ENCODE measurements at places on chromosomes 4 and X.

DNA sequence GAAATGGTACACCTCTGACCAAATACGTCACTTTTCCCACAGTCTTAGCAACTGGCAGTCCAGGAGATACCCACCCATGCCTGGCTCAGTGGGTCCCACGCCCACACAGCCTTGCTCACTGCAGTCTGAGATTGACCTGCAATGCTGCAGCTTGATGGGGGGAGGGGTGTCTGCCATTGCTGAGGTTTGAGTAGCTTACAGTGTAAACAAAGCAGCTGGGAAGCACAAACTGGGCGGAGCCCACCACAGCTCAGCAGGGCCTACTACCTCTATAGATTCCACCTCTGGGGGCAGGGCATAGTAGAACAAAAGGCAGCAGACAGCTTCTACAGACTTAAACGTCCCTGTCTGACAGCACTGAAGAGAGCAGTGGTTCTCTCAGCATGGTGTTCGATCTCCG is 52.7 kb downstream of the AMER1 start:
- DNase-seq, result no peak

GRCh38 chrX:105462186-105462585 is 241.7 kb upstream of the TEX13A start:
- DNase-seq, result peak; percentile 66

DNA sequence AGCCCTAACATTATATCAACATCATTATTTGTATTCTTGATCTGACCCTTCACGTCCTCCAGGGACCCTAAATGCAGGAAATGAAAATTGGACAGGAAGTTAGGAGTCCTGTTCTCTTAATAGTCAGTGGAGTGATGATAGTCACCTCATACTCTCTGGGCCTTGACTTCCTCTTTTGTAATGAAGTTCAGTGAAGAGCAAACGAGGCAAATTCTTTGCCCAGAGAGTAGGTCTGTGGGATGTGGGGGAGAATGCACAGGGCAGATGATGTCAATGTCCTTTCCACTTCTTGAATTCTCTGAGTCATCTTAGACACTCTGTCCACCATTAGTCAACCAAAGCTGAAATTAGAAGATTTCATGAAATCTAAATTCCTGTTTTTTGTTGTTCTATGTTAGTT is 17.1 kb upstream of the GPRIN3 start:
- peak; percentile 16 for DNase-seq

DNA sequence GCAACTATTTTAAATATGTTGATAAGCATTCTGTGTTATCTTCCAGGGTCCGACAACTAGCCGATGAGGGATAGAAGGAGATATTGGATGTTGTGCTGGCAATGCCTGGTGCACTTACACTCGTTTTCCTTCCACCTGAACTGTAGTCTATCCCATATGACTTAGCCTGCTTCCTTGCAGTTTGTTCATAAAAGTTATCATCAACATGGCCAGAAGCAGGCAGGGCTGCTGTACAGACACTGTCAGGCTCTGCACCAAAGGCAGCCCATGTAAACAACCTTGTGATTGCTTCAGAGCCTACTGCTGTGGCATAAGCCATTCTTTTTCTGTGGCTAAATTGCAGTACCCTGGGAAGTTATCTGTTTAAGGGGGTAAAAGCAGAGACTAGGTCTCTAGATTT is 1.6 kb downstream of the MAPK10 start:
- no peak for DNase-seq

DNA sequence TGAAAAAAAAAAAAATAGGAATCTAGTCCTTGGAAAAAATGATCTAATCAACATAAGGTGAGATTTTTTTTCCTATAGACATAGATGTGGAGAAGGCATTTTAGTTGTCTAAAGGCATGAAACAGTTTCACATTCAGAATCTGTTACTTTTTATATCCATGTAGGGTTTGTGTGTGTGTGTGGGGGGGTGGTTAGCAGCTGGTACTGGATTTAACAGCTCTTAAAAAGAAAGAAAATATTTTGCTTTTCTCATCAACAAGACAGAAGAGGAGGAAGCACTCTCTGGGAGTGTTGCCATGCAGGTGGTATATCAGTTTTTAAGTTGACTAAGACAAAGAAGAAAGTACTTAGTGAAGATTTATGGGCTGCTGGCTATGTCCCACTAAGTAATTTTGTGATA is 122.3 kb downstream of the VCX3B start:
- DNase-seq, result no peak

DNA sequence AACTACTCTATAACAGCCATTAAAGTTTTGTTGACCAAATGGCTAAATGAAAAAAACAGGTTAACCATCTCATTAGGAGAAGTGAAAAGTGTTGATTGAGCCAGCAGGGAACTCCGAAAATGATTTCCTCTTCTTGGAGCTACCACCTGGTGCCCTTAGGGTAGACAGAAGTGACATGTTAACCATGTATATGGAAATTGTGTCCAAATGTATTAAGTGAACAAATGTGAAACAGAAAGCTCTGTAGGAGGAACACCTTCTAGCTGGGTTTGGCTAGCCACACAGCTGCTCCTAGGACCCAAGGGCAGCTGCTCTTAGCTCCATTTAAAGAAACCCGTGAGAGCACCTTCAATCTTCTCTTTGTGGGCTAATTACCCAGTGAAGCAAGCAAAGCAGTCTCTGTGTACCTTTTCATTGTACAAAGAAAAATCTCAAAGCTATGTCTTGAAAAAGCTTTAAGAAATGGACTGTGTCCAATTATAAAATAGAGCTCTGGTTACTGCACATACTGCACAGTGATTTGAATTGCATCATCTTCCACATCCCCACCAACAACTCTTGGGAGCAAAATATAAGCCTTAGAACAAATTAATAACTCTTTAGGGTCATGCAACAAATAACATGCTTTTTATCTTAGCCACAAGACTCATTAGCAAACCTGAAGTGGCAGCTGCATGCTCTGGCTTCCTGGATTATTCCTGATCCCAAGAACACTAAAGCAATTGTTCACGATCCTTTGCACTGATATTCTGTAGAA is 59.2 kb upstream of the PARM1 start:
- DNase-seq, result peak; percentile 4

DNA sequence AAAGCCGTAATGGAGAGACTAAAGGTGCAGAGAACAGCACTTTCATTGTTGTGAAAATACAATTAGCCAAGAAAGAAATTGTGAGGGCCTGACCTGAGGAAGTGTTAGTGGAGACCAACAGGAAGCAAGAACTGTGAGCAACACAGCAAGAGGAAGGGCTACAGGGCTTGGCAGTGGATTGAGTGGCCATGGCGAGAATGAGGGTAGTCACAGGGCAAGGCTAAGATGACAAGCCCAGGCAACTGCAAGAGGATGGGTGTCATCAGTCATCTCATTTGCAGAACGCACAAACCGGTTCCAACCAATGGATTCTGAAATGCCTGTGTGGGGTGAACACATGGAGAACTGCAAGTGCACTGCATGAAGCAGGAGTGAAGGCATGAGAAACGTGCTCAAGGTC is 3.6 kb downstream of the SLC10A6 start:
- DNase-seq, result no peak

- no peak for DNase-seq
Observed at GRCh38 chr4:187865914-187866313, 129.7 kb upstream of the ZFP42 start.

DNA sequence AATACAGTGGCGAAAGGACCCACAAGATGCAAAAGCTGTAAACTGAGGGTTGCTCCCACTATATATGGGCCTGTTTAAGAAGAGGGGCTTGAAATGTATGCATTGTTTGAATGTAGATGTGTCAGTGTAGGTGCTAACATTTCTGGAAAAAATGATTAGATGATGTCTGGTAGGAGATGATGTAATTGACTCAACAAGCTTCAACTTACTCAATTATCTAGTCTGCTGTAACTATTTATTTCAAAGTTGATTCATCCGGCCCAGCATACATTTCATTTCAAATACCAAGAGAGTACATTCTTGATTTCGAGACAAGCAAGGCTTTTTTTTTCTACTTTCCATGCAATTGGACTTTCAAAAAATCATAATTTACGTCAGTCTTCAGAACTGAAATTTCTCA is 9.3 kb upstream of the ENAM start:
- no peak for DNase-seq

GRCh38 chr4:7717946-7718490 is 221.6 kb downstream of the AFAP1 start:
- DNase-seq, result no peak

DNA sequence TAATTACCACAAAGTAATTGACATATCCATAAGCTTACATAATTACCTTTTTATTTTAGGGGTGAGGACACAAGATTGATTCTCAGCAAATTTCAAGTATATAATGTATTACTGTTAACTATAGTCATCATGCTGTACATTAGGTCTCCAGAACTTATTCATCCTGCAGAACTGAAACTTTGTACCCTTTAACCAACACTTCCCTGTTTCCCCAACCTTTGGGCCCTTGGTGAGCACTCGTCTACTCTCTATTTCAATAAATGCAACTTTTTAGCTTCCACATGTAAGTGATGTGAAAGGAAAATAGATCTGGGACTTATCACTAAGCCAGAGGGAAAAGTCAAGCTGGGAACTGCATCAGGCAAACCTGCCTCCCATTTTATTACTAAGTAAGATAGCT is 33.6 kb upstream of the CCNG2 start:
- DNase-seq, result no peak

- DNase-seq, result peak; percentile 41
Observed at GRCh38 chr4:176150356-176150682, 45.1 kb downstream of the SPATA4 start.

GRCh38 chrX:153685751-153686696 is 1.7 kb upstream of the SLC6A8 start:
- no peak for DNase-seq

DNA sequence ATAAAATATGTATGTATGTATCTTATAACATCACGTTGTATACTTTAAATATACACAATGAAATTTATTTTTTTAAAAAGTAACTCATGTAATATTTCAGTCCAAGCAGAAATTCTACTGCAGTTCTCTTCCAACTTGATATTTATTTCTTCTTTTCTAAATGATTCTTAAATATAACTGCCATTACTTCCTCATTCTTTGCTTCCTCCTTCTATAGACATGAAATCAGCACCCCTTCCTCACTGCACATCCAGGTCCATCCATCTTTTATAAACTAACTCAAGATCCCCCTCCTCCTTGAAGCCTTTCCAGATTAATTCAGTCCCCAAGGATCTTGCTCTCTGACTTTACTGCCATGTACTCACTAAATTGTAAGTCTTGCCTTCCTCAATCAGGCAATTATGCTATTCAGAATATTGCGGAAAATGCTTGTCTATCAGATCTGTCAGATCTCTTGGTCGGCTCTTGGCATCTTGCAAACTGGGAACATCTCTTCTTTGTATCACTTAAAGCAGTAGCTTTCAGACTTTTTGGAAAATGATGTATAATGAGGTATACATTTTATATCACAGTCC is 3.7 kb downstream of the GPRIN3 start:
- DNase-seq, result no peak

GRCh38 chr4:188246488-188246887 is 107.2 kb downstream of the TRIML1 start:
- DNase-seq, result no peak

GRCh38 chr4:180949424-180950213 is 1293.6 kb upstream of the TENM3 start:
- no peak for DNase-seq

DNA sequence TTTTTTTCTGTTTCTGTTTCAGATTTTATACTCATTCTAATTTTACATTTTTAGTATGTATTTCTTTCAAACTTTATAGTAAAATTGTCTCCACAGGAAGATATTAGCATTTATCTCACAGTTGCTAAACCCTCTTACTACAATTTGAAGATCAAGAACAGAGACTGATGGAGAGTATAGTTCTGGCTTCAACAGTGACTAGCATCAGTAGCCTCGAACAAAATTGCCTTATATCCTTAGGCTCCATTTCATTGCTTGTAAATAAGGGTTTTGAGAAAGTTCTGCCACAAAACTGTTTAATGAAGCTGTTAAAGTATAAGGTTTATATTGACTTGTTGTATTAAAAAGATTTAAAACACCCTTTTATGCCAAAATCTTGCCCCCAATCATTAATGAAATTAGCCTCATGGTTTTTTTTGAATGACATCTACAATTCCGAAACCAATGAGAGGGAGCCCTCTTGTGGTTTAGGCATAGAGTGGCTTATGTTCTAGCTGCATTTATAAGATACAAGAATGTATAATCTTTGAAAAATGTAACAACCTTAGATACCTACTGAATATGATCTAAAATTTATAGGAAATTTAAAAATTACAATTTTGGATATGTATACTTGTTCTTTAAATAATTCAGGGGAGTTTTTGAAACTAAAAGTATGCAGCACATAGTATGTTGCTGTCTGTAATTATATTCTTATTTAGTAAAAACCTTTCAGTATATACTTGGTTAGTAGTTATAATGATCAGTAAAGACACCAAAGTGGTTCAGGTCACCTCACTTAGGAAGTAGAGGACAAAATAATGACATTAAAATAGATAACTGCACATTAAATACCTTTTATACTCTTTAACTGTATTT is 109.8 kb upstream of the HPGD start:
- peak; percentile 37 for DNase-seq

GRCh38 chrX:44012484-44013096 is 39.4 kb upstream of the NDP start:
- peak; percentile 55 for DNase-seq

- DNase-seq, result peak; percentile 9
Observed at GRCh38 chr4:110867251-110867960, 244.5 kb upstream of the PITX2 start.

GRCh38 chrX:21747558-21747957 is 10.4 kb downstream of the SMPX start:
- DNase-seq, result no peak

GRCh38 chrX:18997916-18998315 is 14.0 kb upstream of the PHKA2 start:
- DNase-seq, result peak; percentile 17

DNA sequence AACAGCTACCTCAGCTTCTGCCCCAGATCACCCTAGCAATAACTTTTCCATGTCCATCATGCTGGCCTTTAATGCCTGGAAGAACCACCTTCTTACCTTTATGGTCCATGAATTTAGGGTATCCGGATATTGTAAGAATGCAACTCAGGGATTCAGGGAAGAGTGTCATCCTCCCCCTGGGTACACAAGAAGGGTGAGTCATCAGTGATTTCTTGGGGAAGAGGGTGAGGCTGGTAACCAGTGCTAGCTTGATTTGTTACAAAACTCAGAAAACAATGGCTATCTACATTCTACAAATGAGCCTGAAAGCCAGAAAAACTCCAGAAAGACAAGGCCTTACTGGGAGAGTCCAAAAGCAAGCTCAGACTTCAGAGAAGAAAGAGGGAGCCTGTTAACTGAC is 10.4 kb upstream of the NALF2 start:
- DNase-seq, result no peak

GRCh38 chr4:2470791-2471190 is 1.9 kb downstream of the RNF4 start:
- no peak for DNase-seq

- DNase-seq, result peak; percentile 81
Observed at GRCh38 chr4:134201216-134202161, at the start of gene PABPC4L. TSS of gene PABPC4L (minus strand) at chr4:134201789. CDS start at chr4:134201019, 770 bp downstream.

Data from fibroblast of skin of abdomen (primary cell).